ENCODE measurements at places on chromosomes 7 and 10. TPM values are rescaled to one million over a fixed set of nuclear protein-coding genes. Genes with fewer than 3 reads are reported as not detected.

Gene CYP3A7
- total RNA-seq = not detected

Gene MSMB
- not detected for total RNA-seq

Gene ASIC3
- 12.2 TPM for total RNA-seq

Gene JMJD1C
- total RNA-seq = 17.2 TPM

Gene SPDYE11
- total RNA-seq = not detected

Gene MINPP1
- total RNA-seq = 27.6 TPM

Gene CBX3
- 238 TPM for total RNA-seq

Gene TMEM196
- not detected for total RNA-seq

Gene HGF
- total RNA-seq = not detected

Gene GATA3
- 4.0 TPM for total RNA-seq

Gene PLEKHA8
- total RNA-seq = 3.9 TPM

Gene RBP3
- total RNA-seq = not detected

Gene SPDYE6
- total RNA-seq = not detected

Gene POLD2
- total RNA-seq = 131 TPM

Gene RBP4
- total RNA-seq = 7.5 TPM

Gene SEMA3A
- 5.7 TPM for total RNA-seq

Gene STAG3
- total RNA-seq = 0.14 TPM

Gene VIPR2
- not detected for total RNA-seq

Gene TAS2R3
- total RNA-seq = not detected

Gene HPSE2
- total RNA-seq = not detected

Gene CDC14C
- not detected for total RNA-seq

Gene PHF14
- total RNA-seq = 20.7 TPM

Gene CALY
- 0.77 TPM for total RNA-seq

Gene ZNF425
- total RNA-seq = 2.4 TPM

Gene OPALIN
- total RNA-seq = not detected

Gene CNTNAP2
- total RNA-seq = not detected

Gene PTEN
- total RNA-seq = 45.8 TPM

Gene UCMA
- not detected for total RNA-seq

Measured in A549 treated with RU486 at 1 μM for 4 hours (cell line).